Muscle of leg (tissue), 16 donors: ENCODE measurements at places on chromosomes 2 and 18.

DNA sequence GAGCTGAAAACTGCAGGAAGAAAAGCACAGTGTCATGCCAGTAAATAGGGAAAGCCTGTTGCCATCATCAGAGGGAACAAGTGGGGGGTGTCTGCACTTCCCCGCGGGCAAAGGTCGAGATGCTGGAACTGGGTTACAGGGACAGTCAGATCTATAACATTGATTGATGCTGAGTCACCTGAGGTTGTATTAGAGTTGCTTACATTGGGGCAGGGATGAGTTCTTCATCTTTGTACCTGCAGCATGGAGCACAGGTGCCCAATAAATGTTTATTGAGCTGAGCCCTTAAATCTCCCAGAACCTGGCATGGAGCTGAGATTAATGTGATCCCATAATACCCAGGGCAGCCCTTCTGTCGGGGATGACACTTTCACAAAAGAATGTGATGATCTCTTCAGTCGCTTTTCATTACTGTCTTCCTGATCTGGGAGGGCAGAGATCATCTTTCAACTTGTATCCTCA lies 5.9 kb upstream of the RNF152 start:
- H3K4me1 ChIP-seq = peaks cover 8% of the 10 kb centered on the region
- no peaks in the 10 kb centered on the region for H3K36me3 ChIP-seq
- no peak for DNase-seq
- H3K27ac ChIP-seq = no peak overlapping the region

DNA sequence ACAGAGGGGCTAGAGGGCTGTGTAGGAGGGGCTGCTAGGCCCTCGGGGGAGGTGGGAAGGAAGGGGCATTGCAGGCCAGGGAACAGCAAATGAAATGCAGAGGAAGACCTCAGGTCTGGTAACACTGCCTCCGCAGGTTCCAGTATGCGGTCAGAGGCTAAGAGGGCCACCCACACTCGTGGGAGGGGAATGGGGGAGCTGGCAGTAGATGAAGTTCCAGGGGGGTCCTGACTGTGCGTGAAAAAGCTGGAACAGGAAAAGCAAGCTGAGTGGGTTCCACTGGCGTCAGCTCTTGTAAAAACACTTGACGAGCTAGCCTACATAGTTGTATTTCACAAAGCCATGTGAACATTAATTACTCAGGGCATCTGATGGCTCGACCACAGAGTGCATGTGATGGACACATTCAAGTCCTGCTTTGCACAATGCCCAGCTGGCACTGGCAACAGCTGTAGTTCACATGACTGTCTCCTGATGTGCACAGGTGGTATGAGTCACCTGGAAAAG lies 29.0 kb upstream of the PTPN4 start:
- no peak overlapping the region for H3K4me3 ChIP-seq
- H3K4me1 ChIP-seq = peaks cover 29% of the 10 kb centered on the region
- H3K36me3 ChIP-seq = no peaks in the 10 kb centered on the region
- no peak overlapping the region for H3K27ac ChIP-seq
- no peaks in the 10 kb centered on the region for H3K27me3 ChIP-seq
- DNase-seq = no peak

GRCh38 chr2:127834951-127835350 lies 23.0 kb downstream of the POLR2D start:
- no peaks in the 10 kb centered on the region for H3K4me1 ChIP-seq
- H3K27ac ChIP-seq = no peak overlapping the region
- H3K36me3 ChIP-seq = no peaks in the 10 kb centered on the region
- no peak for DNase-seq
- H3K4me3 ChIP-seq = no peak overlapping the region
- no peaks in the 10 kb centered on the region for H3K27me3 ChIP-seq

- no peaks in the 10 kb centered on the region for H3K4me1 ChIP-seq
- H3K4me3 ChIP-seq = no peak overlapping the region
- no peak overlapping the region for H3K27ac ChIP-seq
- H3K27me3 ChIP-seq = no peaks in the 10 kb centered on the region
- no peaks in the 10 kb centered on the region for H3K36me3 ChIP-seq
- no peak for DNase-seq
These were observed 24.7 kb downstream of the TLK1 start for GRCh38 chr2:171136024-171136423.

DNA sequence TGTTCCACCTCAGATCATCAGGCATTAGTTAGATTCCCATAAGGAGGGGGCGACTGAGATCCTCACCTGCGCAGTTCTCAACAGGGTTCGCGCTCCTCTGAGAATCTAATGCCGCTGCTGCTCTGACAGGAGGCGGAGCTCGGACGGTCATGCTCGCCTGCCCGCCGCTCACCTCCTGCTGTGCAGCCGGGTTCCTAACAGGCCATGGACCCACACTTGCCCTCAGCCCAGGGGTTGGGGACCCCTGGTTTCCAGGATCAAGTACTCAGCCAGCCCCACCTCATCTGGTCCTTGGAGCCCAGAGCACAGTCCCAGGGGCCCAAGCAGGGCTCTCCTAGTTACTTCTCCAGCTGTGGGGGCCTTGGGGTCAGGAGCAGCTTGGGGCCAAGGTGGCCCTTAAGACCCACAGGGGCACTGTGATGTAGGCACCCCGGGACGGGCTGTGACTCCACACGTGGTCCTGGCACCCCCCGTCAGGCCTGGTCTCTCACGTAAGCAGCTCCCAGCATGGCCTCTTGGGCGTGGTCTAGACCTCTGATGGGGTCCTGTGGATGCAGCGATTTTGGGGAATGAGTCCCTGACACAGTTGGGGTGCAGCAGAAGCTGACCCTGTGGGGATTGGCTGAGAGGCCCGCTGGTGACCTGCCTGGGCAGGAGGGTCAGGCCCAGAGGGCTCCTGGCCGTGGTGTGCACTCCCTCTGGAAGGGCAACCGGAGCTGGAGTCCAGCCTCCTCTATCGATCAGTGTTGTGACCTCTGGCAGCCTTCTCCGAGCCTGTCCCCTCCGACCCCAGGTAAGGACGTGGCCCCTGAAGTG lies 28.3 kb upstream of the OTOS start:
- H3K27me3 ChIP-seq = peaks cover 15% of the 10 kb centered on the region
- no peak overlapping the region for H3K4me3 ChIP-seq
- peaks cover 3% of the 10 kb centered on the region for H3K4me1 ChIP-seq
- H3K36me3 ChIP-seq = no peaks in the 10 kb centered on the region

DNA sequence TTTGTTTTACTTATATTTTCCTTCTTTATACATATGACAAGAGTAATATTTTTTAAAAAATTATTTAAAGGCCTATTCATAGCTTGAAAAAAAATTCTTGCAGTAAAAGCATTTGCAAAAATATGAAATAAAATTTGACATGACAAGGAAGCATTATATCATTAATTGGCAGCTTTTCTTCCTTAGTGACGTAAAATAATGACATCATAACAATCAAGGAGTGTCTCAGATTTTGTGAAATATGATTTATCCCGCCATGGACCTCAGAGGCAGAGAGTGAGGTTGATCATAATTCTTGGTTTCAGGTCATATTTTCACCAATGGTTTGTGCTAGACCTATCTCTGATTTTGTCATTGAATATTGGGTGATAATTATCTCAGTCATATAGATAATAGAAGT lies 176.0 kb downstream of the MIB1 start:
- no peaks in the 10 kb centered on the region for H3K36me3 ChIP-seq
- no peak overlapping the region for H3K27ac ChIP-seq
